ENCODE measurements at places on chromosomes 5 and 9. TPM values are rescaled to one million over a fixed set of nuclear protein-coding genes. Genes with fewer than 3 reads are reported as not detected.
A peak's percentile ranks its signal among the peaks of the same experiment; 100 is the strongest.

- peak; percentile 99 for DNase-seq
These were observed 108.7 kb downstream of the RXRA start for GRCh38 chr9:134434894-134435506.

Gene EPB41L4A
- 0.54 TPM for total RNA-seq

Gene CARD9
- total RNA-seq, result 1.1 TPM

GRCh38 chr5:112238473-112238872 is 180.6 kb downstream of the EPB41L4A start:
- DNase-seq, result no peak

DNA sequence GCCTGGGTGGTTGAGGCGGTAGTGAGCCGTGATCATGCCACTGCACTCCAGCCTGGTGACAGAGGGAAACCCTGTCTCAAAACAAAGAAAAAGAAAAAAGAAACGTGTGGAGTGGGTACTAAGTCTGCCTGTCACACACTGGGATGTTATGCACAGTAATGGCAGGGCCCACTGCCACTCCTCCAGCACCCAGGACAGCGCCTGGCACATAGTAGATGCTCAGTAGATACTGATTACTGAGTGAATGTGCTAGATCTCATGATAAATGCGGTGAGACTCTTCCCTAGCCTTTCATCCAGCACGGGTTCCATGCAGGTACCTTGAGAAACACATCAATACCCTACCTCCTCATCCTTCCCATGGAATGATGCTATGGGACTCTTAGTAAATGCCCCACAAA is 87.4 kb upstream of the HSPA9 start:
- DNase-seq, result no peak

DNA sequence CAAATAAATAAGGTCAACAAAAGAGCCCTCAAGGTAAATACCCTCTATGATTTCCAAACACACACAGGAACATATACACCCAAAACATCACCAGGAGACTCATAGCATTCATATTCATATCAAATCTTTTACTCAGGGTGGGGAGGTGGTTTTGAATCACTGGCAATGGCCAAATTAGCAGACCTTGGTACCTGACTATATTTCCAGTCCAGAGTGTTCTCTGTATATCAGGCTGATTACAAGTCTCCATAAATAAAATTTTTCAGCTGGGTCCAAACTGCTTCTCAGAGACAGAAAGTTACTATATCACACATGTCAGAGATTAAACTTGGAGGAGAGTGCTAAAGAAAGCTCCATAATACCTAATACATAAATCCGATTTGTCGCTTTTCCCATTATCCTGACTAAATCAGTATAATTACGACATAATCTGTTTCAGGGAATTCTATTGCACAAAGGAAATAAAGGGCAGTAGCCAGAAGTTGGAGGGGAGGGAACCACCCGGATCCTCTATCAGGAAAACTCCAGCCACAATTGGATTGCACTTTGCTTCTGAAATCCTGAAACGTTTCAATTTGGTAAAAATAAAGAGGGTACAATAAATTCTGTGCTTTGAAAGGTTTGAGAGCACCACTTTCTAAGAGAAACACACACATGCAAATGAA is 7.0 kb upstream of the GOLGA1 start:
- DNase-seq, result no peak

GRCh38 chr5:58019614-58020013 is 440.3 kb downstream of the PLK2 start:
- peak; percentile 39 for DNase-seq

- DNase-seq, result no peak
These were observed 101.2 kb downstream of the NLN start for GRCh38 chr5:65823204-65823603.

DNA sequence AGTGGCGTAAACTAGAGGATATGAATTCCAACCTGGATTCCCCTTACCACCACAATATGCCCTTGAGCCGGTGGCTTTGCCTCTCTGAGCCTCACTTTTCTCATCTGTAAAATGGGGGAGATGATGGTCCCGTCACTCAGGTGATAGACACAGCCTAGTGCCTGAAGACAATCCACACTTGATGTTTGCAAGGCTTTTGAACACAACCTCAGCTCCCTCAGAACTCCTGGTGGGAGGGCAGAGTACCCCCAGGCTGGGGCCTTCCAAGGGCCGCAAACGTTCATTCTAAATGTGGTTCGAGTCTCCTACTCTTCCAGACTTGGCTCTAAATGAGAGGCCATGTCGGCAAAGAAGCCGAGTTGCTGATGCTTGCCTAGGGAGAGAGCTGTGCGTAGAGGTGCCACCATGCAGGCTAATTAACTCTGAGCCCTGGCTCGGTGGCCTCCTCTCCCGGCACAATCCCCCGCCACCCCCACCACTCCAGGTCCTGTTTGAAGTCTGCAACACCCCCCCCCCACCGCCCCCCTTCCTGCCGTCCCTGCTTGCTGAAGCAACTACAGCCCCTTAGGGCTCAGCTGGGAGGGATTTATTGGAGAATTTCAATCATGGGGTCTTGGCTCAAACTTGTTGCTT is 97.7 kb upstream of the LMX1B start:
- DNase-seq, result no peak

DNA sequence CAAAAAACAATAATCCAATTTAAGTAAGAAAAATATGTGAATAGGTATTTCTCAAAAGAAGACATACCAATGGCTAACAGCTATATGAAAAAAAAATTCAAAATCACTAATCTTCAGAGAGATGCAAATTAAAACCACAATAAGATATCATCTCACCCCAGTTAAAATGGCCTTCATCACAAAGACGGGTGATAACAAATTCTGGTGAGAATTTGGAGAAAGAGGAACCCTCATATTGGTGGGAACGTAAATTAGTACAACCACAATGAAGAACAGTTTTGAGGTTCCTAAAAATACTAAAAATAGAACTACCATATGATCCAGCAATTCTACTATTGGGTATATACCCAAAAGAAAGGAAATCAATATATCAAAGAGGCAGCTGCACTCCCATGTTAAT is 94.3 kb downstream of the TMEM167A start:
- DNase-seq, result no peak

GRCh38 chr5:73030531-73030930 is 74.7 kb downstream of the FCHO2 start:
- DNase-seq, result no peak

Gene PTGS1
- total RNA-seq, result 6.3 TPM

DNA sequence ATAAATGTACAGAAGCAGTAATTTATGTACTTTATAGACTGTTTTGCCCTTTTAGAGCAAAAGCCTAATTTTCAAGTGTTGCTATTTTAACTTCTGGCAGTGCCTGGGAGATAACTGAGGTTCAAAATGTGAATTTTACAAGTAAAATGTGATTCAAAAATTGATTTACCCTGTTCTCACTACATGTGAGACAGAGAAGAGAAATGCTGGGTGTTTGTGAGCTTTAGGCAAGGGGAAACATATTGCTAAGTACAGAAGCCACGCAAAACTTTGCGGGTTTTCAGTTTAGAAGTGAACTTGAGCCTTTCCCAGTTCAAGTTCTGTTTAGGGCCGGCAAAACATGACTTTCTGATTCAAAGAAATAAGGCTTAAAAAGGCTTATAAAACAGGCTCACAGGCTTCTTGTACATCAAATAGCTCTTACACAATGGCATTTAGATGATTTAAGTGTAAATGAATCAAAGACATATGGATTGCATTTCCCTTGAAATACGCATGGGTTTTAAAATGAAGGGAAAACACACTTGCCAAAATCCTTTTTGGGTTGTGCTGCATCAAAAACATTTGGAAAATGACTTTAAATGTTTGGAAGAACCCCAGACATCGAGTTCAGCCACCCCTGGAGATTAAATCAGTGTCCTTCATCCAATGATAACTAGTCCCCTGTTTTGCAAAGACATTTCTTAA is 370.8 kb upstream of the MEF2C start:
- peak; percentile 35 for DNase-seq

Gene C6
- total RNA-seq, result 0.27 TPM

DNA sequence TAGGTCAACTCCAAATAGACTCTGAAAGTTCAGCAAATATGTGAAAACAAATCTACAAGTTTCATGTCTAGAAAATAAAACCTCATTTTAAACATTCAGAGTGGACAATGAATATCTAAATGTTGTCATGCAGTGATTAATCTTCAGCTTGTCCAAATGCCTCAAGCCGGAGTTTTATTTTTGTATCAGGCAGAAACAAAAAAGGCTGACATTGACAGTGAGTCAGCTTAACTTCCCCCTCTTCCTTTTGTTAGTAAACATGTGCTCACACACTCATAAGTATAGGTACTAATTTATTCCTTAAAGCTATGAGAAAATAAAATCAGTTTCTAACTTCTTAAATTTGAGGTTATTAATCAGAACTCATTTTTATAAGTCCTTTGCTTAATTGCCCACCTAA is 467.9 kb upstream of the DAB2 start:
- peak; percentile 42 for DNase-seq

DNA sequence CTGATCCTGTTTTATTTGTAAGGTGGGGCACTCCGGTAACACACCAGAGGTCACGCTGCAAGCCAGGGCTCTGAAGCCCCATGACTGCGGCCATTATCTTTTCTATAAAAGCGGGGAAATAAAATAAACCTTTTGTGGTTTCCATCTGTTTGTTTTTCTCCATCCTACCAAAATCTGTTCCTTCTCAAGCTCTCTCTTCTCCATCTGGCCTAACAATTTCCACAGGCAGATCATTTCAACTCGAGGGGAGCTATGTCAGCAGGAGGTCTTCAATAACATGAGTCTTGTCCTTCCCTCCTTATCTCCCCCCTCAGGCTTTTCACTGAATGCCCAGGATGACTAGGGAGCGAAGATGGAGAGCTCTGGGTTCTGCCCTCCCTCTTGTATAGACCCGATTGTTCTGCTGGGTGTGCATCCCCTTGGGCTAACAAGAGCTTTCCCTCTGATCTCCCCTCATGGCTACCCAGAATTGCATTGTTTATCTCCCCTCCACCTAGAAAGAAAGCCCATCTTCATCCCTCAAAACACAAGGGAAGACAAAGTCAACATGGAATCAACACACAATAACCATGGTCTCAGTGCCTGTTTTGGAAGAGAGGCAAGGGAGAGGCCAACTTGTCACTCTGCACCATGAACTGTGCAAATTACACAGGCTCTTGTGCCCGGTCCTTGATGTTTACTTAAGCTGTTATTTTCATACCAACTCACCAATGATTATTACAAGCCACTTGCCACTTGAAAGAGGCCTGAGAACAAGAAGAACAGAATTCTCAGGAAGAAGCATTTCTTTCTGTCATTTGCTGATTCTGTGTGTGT is 187.8 kb downstream of the FANCC start:
- no peak for DNase-seq

DNA sequence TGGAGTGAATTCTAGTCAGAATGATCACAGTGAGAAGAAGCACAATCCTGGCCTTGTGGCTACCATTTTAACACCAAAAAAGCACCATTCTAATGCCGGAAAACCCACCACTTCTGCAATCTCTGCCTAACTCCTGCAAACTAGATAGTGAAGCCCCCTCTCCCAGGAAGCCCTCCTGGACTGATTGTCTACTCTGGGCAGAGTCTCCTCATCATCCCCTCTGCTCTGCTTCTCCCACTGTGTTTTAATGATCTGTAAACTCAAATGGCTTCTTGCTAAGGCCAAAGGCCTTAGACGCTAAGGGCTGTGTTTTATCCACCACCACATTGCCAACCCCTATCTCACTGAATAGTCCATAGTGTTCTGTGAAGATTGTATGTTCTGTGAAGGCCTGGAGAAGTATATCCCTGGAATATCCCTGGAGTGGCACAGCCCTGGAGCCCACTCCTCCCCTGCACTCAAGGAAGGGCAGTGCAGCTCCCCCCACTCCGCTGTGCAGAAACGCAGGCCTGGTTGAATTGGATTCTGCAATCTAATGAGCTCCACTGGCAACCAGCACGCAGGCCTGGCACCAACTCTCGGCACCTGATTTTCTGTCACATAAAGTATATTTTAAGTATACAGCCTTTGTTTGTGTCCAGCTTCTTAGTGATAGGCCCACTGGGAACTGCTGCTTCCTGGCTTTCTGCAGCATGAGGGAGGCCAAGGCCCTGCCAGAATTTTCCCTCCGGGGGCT is 126.3 kb downstream of the ATPSCKMT start:
- DNase-seq, result no peak

- no peak for DNase-seq
These were observed 118.2 kb downstream of the SEC61B start for GRCh38 chr9:99340281-99340680.

Gene IFNA2
- total RNA-seq, result not detected

Gene CKMT2
- not detected for total RNA-seq

GRCh38 chr5:77774981-77775789 is 954 bp downstream of the TBCA start:
- DNase-seq, result peak; percentile 61

- no peak for DNase-seq
These were observed 184.7 kb downstream of the CPLANE1 start for GRCh38 chr5:37064442-37064841.

DNA sequence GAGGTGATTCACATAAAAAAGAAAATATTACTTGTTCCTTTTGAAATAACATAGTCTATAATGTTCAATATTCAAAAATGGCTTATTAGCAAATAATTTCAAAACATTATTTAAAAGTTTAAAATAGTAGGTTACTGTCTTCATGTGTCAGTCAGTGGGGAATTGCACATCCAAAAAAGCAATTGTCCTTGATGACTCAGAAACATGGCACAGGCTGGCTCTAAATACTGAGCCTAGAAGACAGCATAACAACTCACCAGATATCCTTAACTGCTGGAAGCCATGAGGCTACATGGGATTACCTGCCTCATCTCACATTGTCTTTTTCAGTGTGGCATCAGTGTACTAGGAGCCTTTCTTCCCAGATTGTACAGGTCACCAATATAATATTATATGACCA is 439.5 kb upstream of the RGMB start:
- DNase-seq, result no peak

DNA sequence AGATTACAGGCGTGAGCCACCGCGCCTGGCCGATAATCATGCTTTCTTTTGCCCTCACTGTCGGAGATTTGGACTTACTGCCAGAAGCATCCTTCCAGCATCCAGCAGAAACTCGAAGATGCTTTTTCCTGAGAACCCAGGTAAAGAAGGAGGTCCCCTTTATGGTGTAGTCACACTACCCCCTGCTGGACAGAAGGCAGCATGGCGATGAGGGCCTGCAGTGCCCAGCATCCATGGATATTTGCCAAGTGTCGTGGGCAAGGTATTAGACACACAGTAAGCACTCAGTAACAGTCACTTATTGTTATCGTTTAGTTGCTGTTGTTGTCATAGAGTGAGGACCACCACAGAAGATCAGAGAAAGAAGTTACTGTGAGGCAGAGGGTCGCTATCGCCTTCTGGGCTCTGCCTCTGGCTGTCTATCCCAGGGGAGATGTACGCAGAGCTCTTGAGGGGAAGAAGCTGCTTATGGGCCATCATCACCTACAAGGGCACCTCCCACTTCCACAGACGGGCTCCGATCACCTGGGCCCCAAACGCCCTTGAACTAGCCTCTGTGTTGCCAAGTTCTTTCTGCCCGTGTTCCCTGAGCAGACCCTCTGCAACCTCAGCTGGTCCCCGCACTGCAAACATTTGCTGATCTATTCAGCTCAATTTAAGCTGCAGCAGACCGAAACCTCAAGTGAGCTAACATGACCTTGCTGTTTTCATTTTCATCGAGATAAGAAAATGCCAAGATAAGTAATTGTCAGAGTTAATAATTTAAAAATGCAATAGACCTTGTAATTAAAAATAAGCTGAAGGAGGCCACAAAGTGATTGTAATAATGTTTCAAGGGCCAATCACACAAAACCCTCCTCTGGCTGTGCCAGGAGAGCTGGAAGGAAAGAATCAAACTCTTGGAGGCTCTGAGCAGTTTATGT is 23.9 kb downstream of the C5orf15 start:
- peak; percentile 54 for DNase-seq
